ENCODE measurements at places on chromosomes 1 and 21.

DNA sequence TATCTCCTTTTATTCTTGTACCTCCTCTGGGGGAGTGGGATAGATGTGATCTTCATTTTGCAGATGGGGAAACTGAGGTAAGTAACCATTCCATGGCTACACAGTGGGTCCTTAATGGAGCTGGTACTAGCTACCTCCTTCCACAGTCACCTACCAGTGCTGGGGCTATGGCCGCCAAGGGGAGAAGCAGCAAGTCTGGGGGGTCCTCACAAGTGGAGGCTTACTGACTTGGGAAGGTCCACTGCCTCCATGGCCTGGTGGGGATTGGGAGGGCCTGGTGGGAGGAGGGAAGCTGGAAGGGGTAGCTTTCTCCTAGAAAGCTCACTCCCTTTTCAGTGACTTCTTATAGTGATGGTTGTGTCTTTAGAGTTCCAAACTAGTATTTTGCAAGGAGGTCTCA is 5.9 kb upstream of the FOXO6 start:
- DNase-seq = no peak

DNA sequence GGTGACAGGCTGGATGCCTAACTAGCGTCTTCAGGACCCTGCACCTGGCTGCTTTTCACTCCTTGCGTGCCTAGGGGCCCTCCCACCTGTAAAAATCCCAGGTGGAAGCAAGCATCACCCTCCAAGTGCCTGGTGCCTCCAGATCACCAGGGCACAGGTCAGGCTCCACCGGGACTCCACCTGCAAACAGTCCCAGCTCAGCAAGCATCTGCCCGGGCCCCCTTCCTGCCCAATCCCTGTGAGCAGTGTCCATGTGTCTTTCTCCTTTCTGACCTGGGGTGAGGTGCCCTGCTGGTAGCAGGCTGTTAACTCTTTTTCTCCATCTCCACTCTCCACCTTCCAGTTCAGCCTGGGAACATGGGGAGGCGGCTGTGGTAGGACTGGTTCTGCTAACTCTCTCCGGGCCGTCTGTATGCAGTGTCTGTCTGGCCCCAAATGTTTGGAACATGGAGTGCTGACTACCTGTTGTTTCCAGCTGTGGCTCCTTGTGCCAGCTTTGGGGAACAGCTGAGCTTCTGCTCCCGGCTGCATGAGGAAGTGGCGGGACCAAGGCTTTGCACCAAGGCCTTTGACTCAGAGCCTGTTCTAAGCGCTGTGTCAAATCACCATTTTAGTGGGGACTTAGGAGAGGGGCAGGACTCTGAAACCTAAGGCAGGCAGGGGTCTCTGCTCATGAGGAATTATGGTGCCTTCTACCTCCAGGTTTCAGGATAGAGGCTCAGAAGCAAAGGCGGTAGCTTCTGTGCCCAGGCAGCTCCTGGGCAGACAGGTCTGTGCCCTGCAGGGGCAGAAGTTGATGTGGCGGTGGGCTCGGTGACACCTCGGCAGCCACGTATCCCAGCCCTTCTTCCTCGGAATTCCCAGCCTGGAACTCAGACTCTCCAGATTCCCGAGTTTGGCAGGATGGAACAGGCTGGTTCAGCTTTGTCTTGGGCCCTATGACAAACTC is 5.5 kb downstream of the GPR137B start:
- no peak for DNase-seq

DNA sequence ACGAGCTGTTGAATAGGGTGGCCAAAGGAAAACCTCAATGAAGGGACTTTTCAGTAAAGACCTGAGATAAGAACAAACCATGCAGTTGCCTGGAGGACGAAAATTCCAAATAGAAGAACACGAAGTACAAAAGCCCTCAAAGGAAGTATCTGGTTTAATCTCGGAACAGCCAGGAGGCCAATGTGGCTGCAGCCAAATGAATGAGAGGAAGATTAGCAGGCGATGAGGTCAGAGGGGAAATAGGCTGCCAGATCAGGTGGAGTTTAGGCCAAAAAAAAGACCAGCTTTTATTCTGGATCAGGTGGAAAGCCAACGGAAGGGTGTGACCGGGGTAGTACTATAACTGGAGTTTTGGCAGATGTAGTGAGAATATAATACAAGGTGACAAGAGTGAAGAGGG is 43.7 kb downstream of the SRSF11 start:
- no peak for DNase-seq

DNA sequence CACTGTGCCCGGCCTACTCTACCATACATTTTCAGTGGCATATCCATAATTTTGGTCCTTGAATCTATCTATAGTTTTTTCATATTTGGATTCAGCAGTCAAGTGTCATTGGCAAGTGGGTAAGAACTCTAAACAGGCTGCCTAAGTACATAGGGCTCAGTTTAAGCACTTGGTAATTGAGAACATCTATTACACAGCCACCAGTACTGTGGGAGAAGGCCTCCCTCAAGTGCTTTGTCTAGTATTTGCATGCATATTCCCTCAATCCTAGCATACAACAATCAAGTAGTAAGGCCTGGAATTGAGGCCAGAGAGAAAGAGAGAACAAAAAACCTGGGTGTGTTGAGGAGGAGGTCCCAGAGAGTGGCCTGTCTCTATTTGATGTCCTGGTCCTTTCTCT is 325.2 kb downstream of the USP25 start:
- no peak for DNase-seq

GRCh38 chr1:186297439-186298045 is 77.5 kb downstream of the TPR start:
- no peak for DNase-seq

DNA sequence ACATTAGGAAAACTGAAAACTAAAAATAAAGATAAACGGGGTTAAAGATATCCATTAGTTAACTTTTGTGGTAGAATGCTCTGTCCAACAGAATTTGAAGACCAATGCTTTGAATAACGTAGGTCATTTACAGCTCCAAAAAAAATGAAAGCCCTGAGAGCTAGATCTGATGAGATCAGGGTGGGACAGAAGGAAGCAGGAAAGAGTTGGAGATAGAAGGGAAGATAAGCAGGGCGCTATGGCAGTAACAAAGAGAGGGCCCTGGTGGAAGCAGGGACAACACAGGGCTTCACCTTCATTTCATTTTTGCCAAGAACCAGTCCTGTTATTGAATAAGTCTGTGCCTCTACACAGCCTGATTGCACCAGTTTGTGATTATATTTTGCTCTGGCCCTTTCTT is 51.0 kb upstream of the RGS8 start:
- no peak for DNase-seq
